ENCODE measurements at places on chromosomes 5 and 9.

DNA sequence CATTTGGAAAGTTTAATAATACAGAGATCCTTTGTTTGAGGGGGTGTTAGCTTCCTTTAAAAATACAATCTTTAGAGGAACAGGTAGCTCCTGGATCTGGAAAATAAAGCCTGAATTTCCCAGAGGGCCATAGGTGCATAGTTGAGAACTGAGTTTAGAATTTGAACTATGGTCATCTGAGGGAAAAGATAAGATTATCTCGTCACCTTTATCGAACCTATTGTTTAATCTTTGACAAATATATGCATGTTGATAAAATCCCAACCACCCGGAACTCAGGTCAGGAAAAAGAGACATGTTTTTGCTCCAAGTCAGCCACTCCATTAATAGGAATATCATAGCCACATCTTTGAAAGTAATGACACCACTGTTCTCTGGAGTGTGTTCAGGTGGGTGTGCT is 91.7 kb upstream of the FAM169A start:
- no peak for DNase-seq

GRCh38 chr5:10077791-10078545 is 171.7 kb downstream of the ATPSCKMT start:
- DNase-seq = no peak

GRCh38 chr9:74777136-74777879 is 110.4 kb downstream of the TRPM6 start:
- no peak for DNase-seq

- DNase-seq = no peak
Measured at GRCh38 chr9:28696960-28697359, 1123.7 kb upstream of the C9orf72 start.

GRCh38 chr5:172867761-172868435 is 33.8 kb downstream of the ERGIC1 start:
- DNase-seq = no peak

DNA sequence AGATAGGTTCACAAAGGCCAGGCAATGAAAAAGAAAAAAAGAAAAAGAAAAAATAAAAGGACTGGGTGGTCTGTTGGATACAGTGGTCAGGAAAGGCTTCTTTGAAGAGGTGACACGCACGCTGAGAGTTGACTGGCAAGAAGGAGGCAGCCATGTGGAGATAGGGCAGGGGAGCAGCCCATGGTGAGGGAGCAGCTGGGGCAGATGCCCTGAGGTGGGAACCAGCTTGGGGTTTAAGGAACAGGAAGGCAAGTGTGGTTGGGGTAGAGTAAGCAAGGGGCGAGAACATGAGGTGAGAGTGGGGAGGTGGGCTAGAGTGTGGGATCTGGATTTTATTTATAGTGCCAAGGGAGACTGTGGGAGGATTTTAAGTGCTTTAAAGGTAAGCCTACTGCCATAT is 6.8 kb downstream of the ENHO start:
- DNase-seq = no peak

GRCh38 chr9:127112056-127112455 is 10.4 kb downstream of the ANGPTL2 start:
- no peak for DNase-seq

DNA sequence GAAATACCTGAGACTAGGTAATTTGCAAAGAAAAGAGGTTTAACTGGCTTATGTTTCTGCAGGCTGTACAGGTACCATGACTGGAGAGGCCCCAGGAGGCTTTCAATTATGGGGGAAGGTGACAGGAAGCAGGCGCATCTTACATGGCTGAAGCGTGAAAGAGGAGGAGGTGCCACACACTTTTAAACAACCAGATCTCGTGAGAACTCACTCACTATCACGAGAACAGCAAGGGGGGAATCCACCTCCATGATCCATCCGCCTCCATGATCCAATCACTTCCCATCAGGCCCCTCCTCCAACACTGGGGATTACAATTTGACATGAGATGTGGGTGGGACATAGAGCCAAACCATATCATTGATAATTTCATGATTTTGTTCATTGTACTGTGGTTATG is 2.5 kb upstream of the MED27 start:
- no peak for DNase-seq

DNA sequence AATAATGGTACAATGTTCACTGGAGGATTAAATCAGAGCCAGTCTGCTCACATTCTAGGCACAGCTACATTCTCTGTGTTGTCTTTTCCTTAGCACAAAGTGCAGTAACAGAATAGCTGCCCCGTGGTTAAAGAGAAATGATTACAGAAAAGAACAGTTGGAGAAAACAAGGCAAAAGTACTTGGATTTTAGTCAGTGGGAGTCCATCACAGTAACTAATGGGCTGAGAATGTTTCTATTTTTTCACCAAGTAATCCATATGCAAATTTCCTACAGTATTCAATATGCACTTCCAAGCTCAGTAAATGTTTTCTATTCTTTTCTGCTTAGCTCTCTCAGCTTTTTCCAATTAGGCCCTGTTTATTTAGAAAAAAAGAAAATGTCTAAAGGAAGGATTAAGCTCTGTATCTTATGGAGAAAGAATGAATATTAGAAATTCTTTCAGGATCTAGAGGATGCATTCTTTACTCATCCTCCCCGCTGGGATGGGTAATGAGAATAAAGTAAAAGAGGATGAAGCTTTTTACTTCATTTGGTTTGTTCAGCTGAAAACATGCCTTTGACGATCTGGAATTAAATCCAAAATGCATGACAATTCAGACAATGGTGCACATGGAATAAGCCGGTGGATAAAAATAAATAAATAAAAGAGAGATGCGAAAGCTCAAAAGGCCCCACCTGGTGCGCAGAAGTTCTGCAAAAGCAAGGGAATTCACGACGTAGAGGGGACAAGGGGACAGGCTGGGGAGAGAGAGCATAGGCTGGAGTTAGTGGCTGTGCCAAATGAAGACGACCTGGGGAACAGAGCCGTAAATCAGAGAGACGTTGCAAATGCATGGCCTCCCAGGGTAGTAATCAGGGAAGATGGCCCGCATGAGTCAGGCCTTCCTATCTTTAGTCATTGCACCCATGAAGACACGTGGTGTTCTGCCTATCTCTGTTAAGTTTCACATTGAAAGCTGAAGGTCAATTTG is 345.2 kb downstream of the GLIS3 start:
- no peak for DNase-seq

DNA sequence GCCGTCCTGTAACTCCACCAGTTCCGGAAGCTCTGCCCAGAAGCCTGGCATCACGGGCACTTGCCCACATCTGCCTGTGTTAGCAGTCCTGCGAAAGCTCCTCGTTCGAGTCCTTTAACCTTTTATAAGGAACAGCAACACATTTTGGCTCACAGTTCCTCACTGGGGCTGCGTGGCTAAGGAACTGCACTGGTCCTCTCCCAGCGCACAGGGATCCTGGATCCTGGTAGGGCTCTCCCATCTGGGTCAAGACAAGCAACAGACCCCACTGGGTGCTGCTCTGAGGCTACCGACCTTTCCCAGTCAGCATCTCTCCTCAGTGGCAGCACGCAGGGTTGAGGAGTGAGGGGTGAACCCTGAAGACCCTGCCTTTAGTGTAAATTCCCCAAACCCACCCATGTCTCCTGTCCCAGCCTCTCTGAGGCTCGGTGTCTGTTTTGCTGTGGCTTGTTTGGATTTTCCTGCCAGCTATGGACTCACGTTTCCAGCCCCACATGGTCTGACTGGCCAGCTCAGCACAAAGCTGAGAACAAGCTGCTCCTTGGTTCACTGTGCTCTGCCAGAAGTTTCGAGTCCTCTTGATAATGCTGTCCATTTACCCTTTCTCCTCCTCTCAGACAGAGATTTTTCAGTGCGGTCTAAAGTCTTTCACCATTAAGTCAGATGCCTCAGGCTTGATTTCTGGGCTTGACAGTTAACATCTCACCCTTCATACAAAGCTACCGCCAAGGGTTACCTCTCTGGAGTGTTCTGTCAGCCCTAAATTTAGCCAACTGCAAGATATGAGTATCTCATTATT is 80.0 kb downstream of the AK8 start:
- DNase-seq = no peak

GRCh38 chr5:74034733-74035132 is 408.7 kb downstream of the ARHGEF28 start:
- DNase-seq = no peak

DNA sequence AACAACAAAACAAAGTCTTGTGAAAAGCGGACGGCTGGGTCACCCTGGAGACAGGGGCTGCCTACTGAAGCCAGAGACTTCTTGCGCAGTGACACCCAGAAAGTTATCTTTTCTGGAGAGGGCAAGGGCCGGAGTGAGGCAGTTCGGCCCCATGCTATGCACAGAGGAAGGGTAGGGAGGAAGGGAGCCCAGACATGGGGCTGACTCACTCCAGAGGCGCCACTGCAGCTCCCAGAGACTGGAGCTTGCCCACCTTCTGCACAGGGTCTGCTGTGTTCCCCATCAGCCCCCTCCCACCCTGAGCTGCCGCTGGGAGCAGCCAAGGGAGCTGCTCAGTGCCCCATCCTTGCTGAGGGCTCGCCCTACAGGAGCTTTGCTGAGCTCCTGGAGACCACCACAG is 13.3 kb downstream of the SLC6A3 start:
- no peak for DNase-seq

DNA sequence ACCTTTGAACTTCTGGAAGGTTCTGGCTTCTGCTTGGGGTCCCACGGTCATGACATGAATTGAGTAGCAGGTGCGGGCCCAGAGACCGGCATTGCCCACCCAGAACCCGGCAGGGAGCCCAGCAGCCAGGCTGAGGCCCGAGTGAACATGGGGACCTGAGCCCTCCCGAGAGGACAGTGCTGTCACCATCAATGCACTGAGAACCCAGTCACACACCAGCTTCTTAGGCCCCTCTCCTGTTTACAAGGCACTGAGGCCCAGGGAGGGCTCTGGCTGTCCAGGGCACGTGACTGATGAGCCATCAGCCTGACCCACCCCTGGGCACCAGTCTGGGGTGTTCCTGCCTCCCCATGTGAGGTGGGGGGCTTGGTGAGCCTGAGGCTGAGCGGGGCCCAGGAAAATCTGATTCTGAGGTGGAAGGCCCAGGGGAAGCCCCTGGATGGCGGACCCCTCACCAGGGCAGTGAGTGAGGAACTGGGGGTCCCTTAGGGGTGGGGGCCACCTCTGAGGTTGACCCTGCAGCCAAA is 60.3 kb upstream of the RNU6ATAC start:
- DNase-seq = no peak

GRCh38 chr9:125747765-125748445 is 732 bp downstream of the PBX3 start:
- DNase-seq = no peak

DNA sequence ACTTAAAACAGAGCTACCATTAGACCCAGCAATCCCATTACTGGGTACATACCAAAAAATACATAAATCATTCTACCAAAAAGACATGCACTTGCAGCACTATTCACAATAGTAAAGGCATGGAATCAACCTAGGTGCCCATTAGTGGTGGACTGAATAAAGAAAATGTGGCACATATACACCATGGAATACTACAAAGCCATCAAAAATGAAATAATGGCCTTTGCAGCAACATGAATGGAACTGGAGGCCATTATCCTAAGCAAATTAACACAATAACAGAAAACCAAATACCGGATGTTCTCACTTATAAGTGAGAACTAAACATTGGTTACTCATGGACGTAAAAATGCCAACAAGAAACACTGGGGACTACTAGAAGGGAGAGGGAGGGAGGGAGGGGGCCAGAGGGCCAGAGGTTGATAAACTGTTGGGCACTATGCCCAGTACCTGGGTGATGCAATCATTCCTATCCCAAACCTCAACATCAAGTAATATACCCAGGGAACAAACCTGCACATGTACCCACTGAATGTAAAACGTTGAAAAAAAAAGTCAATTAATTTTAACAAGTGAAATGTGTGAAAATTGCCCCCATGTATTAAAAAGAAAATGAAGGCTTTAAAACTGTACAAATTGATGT is 24.5 kb upstream of the GPR150 start:
- DNase-seq = no peak

DNA sequence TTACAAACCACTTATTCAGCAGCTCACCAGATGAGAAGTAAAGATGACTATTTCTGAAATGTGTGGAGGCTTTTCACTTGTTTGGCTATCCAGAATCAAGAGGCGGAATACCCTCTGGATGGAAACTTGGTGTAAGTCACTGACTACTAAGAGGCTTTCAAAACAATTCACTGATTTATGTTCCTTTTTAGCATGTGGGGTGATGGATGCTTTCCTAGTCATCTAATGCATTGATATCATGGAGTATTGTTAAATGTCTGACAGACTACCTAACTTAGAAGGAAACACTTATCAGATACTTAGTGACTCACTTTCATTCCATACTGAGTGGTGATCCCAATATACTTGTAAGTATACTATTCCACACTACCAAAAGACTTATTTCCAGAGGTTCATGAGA is 141.4 kb downstream of the PLK2 start:
- no peak for DNase-seq

DNA sequence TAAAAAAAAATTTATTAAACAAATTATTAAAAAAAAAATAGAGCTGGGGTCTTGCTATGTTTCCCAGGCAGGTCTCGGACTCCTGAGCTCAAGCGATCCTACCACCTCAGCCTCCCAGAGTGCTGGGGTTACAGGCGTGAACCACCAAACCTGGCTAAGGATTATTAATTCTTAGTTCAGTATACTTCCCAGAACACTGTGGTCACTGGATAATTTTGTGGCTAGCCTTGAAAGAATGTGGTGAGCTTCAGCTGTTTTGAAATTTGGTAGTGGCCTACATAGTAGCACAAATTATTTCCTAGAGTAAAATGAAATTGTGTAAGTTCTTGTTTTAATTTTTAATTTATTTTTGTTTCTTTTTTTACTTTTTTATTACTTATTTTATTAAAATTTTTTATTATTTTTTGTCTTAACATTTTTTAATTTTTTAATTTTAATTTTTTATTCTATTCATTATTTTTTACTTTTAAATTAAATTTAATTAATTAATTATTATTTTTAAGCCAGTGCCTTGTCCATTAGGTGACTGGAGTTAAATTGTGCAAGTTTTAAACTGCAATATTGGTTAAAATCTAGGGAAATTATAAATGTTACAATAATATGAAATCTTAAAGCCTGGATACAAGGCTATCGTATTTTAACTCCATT is 23.0 kb downstream of the ARRDC3 start:
- no peak for DNase-seq

GRCh38 chr5:173314166-173314952 is 13.9 kb downstream of the STC2 start:
- DNase-seq = no peak

DNA sequence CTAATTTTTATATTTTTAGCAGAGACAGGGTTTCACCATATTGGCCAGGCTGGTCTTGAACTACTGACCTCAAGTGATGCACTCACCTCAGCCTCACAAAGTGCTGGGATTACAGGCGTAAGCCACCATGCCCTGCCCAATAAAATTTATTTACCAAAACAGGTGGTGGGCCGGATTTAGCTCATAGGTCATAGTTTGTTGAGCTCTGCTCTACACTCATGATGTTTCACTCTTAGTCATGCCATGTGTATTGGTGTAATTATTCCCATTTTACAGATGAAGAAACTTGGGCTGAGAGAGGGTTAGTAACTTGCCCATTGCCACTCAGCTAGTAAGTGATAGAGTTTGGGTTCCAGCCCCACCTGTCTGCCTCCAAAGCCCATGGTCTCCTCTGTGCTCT is 93.1 kb upstream of the WWC1 start:
- no peak for DNase-seq

GRCh38 chr5:98428806-98429205 is 344.7 kb upstream of the RGMB start:
- DNase-seq = no peak

- DNase-seq = no peak
Measured at GRCh38 chr9:22528485-22528884, 81.9 kb downstream of the DMRTA1 start.

GRCh38 chr9:14889451-14889850 is 20.8 kb downstream of the FREM1 start:
- DNase-seq = no peak
